Stimulated activated CD8-positive, alpha-beta memory T cell treated with anti-CD3 and anti-CD28 coated beads, Interleukin-7, amount 100 ng/mL, for 4 hours (primary cell): ENCODE measurements at places on chromosomes 2 and 18.

- no peak for DNase-seq
Measured at GRCh38 chr2:119671016-119671415, 8.0 kb upstream of the TMEM177 start.

DNA sequence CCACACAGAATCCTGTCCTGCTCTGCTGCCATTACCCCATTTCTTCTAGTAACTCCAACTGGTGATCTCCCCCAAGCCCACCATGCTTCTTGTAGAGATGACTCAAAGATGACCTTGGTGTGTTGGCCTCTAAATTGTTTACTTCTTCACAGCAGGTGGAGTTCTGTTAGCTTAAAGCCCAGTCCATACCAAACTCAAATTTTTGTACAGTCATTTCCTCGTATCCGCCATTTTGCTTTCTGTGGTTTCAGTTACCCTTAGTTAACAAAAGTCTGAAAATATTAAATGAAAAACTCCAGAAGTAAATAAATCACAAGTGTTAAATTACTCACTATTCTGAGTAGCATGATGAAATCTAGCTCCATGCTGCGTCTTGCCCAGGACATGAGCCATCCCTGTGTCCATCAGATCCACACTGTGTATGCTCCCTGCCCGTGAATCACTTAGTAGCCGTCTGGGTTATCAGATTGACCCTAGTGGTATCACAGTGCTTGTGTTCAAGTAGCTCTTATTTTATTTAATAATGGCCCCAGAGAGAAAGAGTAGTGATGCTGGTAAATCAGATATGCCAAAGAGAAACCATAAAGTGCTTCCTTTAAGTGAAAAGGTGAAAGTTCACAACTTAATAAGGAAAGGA lies 133.3 kb upstream of the NOL4 start:
- no peak for DNase-seq

DNA sequence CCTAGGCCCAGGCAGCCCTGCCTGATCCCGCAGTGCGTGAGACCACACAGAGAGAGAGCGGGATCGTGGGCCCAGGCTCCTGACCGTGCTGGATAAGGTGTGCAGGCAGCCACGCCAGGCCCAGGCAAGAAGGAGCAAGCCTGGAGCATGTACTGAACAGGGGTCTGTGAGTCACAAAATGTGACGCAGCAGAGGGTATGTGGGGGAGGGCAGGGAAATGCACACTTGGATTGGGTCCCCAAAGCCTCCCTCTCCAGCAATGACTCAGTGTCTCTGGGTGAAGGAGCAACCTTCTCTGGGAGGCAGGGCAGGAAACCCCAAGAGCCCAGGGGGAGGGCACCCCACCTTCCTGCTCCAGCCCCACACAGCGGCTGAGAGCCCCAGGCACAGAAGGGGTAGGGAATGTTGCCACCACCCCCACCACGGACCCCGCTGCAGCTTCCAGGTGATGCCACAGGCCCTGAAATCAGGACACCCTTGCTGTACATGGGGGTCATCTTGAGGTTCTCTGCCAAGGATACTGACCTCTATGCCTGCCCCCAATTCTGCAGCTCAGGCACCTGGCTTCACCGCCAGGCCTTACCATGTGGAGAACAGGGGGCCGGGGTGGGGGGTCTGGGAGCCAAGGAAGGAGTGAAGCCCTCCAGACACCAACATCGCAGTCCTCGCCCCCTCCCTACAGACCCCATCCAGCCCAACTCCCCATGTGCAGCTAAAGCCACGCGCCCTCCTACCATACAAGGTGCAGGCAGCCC lies 1.3 kb upstream of the GPC1 start:
- DNase-seq, result peak; percentile 5

- DNase-seq, result no peak
Measured at GRCh38 chr18:56307354-56308170, 330.8 kb downstream of the TXNL1 start.

DNA sequence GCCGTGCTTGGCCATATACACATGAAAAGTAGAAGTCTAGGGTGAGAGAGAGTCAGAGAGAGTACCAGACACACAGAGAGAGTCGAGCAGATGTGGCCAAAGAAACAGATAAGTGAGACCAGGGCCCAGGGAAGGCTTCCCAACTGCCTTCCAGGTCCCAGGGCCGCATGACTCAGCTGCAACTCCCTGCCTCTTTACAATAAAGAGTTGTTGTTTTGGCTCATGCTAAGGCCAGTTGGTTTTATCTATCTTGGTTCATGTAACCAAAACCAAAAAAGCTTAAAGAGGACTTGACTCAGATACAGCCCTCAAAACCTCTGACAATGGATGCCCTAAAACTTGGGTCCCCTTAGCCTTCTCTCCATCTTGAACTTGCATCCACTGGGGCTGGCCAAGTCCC lies 36.9 kb downstream of the REEP1 start:
- no peak for DNase-seq

DNA sequence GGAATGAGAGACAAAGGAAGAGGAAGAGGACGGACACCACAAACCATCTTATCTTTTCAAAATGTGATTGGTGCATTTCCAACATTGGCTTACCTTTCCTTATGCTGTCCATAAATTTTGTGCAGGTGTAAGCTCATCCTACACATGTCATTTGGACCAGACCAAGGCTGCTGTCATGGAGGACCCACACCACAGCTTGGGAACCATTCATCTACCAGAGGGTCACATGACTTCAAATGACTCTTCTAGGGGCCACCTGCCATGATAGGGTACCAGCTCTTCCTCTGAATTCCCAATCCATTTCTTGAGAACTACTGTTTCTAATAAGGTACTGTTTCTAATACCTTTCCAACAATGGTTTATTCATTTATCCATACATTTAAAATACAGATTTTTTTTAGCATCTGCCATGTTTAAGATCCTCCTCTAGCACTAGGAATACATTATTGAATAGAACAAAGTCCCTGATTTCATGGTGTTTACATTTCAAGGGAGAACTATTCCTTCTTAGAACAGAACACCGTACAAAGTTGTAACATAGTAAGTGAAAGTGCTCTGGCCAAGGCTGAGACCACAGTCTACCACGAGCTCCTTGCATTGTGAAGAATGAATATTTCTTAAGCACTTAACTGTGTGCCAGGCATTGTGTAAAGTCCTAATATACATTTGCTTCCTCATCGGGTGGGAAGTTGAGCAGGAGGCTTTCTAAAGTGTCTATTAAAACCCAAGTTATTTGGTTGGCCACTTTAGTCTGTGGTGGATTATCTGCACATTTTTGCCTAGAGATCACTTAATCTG lies 246.1 kb upstream of the FN1 start:
- DNase-seq, result no peak

- no peak for DNase-seq
Measured at GRCh38 chr2:180367815-180368214, 360.7 kb upstream of the CWC22 start.

DNA sequence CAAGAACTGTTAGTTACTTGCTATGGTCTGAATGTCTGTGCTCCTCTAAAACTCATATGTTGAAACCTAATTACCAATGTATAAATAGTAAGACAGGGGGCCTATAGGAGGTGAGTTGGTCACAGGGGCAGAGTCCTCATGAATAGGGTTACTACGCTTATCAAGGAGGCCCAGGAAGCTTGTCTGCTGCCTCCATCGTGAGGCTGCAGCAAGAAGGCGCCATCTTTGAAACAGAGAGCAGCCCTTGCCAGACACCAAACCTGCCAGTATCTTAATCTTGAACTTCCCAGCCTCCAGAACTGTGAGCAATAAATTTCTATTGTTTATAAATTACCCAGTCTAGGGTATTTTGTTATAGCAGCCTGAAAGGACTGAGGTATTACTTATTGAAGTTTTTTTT lies 79.1 kb downstream of the TGIF1 start:
- no peak for DNase-seq

DNA sequence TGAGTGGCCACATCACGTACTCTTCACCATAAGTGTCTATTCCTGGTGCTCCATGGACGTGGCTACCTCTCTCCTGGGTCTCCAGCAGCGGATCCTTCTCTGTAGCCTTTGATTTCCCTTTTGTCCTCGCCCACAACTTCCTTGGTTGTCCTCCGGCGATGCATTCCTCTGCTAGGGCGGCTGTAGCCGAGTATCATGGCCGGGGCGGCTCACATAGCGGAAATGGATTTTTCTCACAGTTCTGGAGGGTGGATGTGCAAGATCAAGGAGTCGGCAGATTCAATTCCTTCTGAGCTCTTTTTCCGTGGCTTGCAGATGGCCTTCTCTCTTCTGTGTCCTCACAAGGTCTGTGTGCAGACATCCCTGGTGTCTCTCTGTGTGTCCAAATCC lies 35.7 kb downstream of the ACKR3 start:
- no peak for DNase-seq

DNA sequence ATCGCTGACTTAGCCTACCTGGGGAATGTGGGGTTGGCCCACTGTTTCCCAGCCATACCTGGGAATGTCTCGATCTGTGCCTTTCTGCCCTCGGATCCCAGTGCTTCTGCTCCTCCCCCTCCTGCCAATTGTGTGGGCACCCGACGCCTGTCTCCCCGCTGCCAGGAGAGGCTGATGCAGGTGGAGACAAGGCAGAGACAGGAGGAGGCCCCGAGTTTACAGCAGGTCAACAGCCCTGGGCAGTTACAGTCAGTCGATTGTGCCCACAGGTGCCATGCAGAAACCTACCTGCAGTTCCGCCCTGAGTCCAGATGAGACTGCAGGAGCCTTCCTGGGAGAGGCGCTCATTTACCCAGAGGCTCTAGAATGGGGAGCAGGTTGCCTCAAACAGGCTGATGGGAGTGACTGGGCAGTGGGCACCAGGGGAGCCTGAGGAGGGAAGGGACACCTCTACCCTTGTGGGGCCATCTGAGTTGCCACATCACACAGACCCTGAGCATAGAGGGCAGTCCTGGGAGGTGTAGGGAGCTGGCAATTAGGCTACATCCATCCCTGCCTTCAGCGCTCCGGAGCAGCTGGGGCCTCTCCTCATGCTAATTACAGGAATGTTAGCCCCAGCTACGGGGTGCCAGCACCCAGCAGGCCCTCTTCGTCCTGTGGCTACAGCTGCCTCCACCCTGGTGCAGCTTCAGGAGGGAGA lies 300.1 kb downstream of the NDUFA10 start:
- DNase-seq, result no peak

- no peak for DNase-seq
Measured at GRCh38 chr18:24616653-24617052, 156.2 kb downstream of the HRH4 start.

- DNase-seq, result no peak
Measured at GRCh38 chr2:28558158-28558820, 62.4 kb downstream of the PLB1 start.

DNA sequence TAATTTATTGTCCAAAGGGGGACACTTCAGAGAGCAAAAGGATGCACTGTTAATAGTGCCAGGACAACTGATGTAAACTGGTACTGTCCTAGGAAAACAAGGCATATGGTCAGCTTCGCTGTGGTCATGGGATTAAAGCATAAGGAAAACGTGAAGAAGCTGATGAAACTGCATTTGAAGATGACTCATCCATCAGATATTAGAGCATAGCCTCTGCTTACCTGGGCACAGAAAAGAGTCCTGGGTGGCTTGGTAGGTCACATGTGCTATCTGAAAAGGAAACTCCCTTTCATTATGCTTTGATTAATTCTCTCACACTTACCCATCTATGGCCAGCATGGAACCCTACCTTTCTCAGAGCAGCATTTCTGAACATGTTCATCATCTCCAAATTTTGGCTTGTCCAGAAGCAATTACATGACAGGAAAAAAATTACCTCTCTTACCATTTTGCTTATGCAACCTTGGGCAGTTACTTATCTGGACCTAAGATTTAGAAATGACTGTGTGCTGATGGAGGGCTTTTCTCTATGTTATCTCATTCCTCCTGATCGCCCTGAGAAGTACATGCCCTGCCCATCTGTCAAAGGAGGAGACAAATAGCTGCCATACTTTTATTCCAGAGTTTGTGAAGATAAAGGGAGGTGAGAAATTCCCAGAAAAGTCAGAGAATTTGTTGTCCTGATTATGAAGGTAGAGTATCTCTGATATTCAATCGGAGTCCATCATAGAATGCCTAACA lies 275.3 kb upstream of the SLC14A2 start:
- DNase-seq, result no peak
